Hematopoietic multipotent progenitor cell treated with erythropoietin and hydrocortisone succinate and interleukin-3 and kit ligand, for 8 days (in vitro differentiated cells): ENCODE measurements at places on chromosomes 11 and 22.

DNA sequence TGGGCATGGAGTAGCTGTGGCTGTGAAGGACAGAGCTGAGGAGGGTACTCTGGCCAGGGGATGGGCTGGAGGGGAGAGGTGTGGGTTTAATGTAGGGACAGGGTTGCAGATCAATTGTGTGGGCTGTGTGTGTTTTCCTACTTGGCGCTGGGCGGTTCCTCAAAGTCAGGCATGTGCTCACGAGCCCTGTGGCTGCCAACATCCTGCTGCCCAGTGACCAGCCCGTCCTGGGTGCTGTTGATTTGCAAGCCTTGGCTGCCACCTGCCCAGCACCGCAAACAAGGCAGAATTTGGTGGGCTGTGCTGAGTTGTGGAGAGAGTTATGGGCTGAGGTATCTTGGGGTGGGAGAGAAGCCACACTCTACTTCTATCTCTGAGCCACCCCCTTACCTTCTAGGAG lies 69.2 kb downstream of the SCN3B start:
- DNase-seq, result no peak

DNA sequence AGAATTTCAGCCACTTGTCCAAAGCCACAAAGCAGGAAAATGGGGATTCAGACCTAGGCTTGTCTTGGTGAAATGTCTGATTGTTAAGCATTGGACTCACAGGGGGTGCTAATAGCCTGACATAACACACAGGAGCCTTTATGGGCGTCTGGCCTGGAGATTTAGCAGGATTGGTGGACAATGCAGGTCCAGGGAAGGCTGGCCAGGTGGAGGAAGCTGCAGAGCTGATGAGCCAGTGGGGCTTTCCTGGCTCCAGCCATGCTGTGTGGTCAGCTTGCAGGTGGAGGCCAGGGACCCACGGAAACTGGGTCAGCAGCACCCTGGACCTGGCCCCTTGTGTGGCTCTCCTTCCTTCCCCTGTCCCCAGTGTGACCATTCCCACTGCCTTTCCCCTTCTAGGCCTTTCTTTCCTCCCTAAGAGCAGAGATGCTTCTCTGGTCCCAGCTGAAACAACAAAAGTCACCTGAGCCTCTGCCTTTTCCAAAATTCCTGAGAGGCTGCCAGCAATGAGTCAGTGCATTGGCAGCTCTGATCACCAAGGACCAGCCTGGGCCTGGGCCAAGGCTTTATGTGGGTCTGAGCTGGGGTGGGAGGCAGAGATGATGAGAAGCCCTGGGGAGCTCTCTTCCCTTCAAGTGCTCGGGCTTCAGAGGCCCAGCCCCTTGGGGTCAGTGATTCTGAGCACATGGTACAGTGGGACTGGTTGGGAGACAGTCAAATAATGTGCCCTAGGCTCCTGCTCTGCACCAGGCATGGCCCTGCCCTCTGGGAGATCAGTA lies 85.2 kb downstream of the CCDC81 start:
- no peak for DNase-seq

DNA sequence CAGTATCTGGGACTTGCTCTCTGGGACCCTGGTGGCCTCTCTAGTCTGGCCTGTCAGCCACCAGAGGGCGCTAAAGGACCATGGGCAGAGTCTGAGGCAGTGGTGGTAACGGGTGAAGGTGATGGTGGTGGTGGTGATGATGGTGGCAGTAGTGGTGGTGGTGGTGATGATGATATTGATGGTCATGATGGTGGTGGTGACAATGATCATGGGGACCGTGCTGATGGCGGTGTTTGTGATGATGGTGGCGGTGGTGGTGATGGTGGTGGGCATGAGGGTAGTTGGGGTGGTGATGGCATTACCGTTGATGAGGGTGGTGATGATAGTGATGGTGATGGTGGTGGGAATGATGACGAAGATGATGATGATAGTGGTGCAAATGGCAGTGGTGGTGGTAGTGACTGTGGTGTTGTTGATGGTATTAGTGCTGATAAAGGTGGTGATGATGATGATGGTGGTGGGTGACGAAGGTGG lies 16.0 kb downstream of the TRPM5 start:
- DNase-seq, result peak; percentile 75

GRCh38 chr11:22516111-22516510 lies 109.5 kb downstream of the FANCF start:
- no peak for DNase-seq

DNA sequence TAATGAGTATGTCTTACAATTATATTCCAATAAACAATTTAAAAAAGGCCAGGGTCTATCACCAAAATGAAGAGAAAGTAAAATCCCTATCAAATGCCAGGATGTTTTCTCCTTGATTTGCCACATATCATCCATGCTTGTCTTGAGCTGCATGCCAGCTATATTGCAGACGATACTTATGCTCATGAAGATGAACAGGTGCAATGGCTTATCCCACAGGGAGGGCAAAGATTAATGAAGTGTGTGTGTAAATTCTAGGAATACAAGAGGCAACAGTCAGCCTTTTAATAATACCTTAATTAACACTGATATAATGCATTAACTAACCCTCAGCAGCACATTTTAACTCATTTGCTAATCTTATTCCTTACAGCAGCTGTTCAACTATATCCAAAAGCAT lies 850.5 kb downstream of the KCNA4 start:
- no peak for DNase-seq

DNA sequence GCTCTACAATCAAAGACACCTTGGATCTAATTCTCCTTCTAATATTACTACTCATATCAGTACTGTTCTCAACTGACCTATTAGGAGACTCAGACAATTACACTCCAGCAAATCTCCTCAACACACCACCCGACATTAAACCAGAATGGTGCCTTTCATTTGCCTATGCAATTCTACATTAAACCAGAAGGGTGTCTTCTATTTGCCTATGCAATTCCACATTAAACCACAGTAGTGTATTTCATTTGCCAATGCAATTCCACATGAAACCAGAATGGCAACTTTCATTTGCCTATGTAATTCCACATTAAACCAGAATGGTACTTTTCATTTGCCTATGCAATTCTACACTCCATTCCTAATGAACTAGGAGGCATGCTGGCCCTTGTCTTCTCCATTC lies 15.3 kb upstream of the APOL3 start:
- no peak for DNase-seq

DNA sequence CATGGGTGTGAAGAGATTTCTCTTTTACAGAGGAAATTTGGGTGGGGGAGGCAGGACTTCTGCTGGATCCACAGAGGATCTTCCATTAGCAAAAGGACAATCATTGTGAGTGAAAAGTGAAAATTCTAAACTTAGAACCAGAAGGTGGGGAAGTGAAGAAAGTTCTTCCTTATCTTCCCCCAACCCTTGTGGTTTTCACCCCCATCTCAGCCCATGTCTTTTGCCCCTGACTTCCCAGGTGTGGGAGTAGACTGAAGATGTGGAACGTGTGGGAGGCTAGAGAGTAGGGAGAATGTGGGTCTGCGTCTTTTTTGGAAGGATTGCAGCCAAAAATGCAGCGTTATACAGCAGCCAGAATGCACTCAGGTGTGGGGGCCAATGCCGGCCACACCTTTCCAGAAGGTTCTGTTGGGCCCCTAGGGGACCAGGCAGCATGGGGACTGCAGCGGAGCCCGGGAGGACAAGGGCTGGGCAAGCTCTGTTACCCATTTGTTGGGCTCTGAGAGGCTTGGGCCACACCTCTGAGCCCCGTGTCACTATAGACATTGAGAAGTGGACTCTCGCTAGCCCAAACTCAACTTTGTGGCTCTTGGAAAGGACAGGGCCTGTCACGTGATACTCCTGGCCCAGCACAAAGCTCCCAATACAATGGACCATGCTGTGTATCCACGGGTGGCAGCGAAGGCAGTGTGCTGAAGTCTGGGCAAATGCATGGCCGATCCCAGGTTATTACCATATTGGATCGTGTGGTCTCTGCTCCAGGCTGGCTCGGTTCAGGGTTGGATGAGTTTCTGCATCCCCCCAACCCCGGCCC lies 32.8 kb upstream of the LINC01488 start:
- peak; percentile 19 for DNase-seq

GRCh38 chr22:49753961-49754695 lies 73.5 kb downstream of the BRD1 start:
- DNase-seq, result no peak

GRCh38 chr11:68521969-68522652 lies 61.6 kb downstream of the PPP6R3 start:
- no peak for DNase-seq

GRCh38 chr11:18383388-18384156 lies 10.8 kb upstream of the LDHA start:
- DNase-seq, result peak; percentile 76

- no peak for DNase-seq
These were observed 48.6 kb downstream of the MORC2 start for GRCh38 chr22:30919973-30920372.

GRCh38 chr11:57541169-57541568 lies 3.8 kb downstream of the SMTNL1 start:
- no peak for DNase-seq

DNA sequence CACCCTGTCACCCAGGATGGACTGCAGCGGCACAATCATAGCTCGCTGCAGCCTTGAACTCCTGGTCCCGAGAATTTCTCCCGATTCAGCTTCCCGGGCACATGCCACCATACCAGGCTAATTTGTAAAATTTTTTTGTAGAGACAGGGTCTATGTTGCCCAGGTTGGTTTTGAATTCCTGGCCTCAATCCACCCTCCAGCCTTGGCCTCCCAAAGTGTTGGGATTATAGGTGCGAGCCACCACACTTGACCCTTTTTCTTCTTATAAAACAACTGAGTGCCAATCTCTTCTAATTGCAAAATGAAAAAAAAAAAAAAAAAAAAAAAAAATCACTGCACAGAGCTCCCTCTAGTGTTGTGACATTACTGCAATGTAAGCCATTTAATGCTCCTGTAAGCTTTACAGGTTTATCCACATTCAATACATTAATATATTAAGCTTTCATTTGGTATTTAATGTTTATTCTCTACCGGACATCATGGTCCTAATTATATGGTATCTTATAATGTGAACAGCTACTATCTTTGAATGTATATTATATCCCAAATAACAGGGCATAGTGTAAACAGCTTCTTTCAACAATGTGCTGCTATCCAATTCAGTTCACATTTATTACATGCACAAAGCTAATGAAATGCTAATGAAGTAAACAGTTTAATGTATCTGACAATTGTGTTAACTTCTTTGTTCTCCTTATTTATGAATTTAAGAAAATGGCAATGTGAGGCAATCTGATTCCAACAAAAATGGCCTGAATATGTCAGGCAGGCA lies 44.6 kb downstream of the COPB1 start:
- peak; percentile 27 for DNase-seq

GRCh38 chr22:48806227-48806781 lies 1021.4 kb downstream of the BRD1 start:
- DNase-seq, result no peak

- no peak for DNase-seq
These were observed 15.0 kb downstream of the MPPED1 start for GRCh38 chr22:43426816-43427215.

- no peak for DNase-seq
These were observed 49.8 kb downstream of the PACSIN2 start for GRCh38 chr22:42964994-42965699.

GRCh38 chr11:62601122-62601371 lies 618 bp downstream of the MTA2 start:
- peak; percentile 47 for DNase-seq

GRCh38 chr11:119218141-119218878 lies 12.2 kb downstream of the CBL start:
- no peak for DNase-seq

- no peak for DNase-seq
These were observed 51.8 kb downstream of the MICAL3 start for GRCh38 chr22:17972385-17973191.

- no peak for DNase-seq
These were observed 33.8 kb upstream of the APOA1 start for GRCh38 chr11:116871248-116871647.

GRCh38 chr11:110000850-110001249 lies 92.3 kb upstream of the ZC3H12C start:
- no peak for DNase-seq

DNA sequence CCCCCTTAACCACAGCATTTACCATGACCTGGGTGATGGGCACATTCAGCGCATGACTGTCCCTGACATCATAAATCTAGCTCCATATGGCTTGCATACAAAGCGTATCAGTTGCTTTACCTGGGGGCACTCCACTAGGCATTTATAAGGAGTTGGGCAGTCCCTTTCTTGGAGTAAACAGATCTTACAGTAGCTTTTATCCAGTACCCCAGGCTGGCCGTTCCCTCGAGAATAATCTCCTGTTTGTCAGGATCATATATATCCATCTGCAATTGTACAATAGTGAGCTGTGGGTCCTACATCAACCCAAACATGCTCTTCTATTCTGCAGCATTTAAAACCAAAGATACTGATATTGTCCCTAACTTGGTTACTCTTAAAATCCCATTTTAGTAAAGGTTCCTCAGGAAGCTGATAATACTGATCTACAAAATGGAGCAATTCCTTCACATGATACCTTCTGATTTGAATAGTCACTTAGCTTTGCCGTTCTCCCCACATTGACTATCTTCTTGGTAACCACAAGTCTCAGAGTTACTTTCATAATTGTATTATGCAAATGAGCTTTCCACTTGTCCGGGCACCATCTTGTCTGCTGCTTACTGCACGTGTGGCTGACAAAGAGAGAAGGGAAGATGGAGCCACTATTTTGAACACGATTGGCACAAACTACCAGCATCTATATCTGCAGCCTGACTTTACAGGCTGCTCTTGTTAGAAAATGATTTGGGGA lies 205.0 kb downstream of the CWF19L2 start:
- no peak for DNase-seq

- DNase-seq, result no peak
These were observed 14.1 kb upstream of the IL2RB start for GRCh38 chr22:37163575-37164504.

GRCh38 chr11:125871391-125872137 lies 15.9 kb upstream of the HYLS1 start:
- DNase-seq, result peak; percentile 56

DNA sequence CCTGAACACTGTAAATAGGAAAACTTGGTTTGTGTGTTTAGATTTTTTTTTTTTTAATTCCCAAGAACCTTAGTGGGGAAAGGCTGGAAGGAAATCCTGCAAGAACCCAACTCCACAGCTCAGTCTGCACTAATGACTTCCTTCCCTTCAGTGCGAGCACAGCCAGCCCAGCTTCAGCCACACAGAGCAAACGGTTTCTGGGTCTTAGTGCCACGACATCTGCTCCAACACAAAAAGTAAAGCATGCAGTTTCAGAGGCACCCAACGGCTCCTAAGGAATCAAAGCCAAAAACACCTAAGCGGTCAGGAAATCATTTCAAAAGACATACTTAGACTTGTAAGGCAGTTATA lies 236.1 kb downstream of the TTC28 start:
- DNase-seq, result peak; percentile 11

DNA sequence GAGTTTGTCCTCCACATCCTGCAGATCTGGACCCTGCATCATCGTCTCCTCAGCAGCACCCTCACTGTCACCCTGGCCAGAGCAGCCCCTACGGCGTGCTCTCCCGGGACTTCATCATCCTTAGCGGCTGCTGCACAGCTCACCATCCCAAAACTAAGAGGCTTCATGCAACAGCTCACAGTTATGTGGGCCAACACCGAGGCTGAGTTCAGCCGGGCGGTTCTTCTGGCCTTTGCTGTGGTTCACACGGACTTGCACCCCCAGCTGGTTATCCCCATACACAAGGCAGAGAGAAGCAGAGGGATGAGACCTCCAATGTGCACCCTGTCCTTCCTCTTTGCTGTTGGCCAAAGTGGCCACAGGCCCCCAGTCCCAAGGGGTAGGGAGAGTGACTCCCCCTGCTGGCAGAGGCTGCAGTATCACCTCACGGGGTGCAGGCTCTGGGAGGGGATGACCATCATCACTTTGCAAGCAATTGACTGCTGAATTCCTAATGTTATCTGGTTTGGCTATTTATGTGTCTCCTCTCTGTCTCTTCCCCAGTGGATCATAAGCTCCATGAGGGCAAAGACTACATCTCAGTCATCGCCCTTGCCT lies 276.8 kb downstream of the BRD1 start:
- no peak for DNase-seq

- DNase-seq, result no peak
These were observed 182.7 kb upstream of the SNX19 start for GRCh38 chr11:131099013-131099412.
